ENCODE measurements at places on chromosomes 5 and 9.
A peak's percentile ranks its signal among the peaks of the same experiment; 100 is the strongest.

- DNase-seq: no peak
Observed at GRCh38 chr5:160702311-160702803, 149.7 kb downstream of the ATP10B start.

GRCh38 chr5:135398855-135399793 is at the start of gene MACROH2A1:
Gene MACROH2A1 (minus strand): TSS chr5:135399231. CDS start chr5:135389093, 10,138 bp downstream.
- peak; percentile 92 for DNase-seq

GRCh38 chr5:150458802-150459557 is 9.4 kb upstream of the RPS14 start:
- DNase-seq: peak; percentile 78

DNA sequence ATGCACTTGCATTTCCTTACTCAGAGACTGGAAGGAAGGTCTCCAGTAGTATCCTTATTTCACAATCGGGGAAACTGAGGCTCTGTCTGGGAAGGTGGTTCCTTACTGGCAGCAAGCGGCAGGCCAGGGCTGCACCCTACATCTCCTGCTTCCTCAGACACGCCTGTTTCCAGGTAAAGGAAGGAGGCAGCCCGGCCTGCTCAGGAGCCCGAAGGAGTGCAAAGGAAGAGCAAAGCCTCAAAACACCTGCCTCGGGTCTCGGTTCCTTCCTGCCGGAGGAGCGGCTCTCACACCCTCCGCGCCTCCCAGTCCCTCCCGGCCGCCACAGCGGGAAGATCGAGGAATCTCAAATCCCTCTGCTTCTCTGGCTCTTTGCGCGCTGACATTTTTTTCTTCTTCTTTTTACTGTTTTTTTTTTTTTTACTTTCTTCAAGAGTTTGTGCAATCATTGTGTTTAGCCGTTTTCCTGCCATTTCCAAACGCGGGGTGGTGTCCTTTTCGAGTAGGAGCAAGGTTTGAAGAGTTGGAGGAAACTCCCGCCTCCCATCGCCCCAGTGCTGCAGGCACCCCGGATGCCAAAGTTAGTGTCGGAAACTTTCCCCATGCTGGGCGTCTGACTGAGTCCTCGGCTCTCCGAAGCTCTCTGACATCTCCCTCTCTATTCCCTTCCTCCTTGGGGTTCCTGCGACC is 1.0 kb downstream of the GGTA1 start:
- no peak for DNase-seq

- DNase-seq: no peak
Observed at GRCh38 chr9:75992482-75993206, 102.2 kb downstream of the PCSK5 start.

DNA sequence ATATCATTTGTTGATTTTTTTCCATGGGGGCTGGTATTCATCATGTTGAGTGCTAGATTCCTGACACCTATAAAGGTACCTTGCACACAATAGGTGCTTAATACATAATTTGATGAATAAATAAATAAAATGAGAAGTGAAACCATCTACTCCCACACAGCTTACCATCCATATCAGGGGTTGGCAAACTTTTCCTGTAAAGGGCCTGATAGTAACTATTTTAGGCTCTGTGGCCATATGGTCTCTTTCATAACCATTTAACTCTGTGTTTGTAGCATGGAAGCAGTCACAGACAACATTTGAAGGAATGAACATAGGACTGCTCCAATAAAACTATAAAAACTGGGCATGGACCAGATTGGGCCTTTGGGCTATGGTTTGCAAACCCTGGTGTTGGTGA is 100.3 kb downstream of the GCNT1 start:
- DNase-seq: no peak

GRCh38 chr5:107203243-107203642 is 467.5 kb downstream of the EFNA5 start:
- DNase-seq: no peak

GRCh38 chr5:6143523-6143922 is 234.8 kb downstream of the MED10 start:
- no peak for DNase-seq

DNA sequence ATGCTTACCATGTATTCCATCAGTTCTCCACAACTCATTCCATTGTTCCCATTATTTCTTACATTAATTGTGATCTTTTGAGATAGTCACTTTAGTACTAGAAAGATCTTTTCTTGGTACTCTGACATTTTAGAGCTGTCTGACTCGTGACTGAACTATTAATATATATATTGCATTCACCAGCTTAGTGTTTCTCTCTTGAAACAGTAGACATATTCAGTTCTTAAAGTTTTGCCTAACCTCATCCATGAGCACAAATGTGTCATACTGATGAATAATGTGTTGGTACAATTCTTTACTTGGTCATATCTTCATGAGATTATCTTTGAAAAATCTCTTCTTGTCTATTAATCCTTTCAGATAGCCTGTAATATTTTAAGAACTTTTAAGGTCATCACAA is 74.3 kb downstream of the NLN start:
- DNase-seq: no peak

DNA sequence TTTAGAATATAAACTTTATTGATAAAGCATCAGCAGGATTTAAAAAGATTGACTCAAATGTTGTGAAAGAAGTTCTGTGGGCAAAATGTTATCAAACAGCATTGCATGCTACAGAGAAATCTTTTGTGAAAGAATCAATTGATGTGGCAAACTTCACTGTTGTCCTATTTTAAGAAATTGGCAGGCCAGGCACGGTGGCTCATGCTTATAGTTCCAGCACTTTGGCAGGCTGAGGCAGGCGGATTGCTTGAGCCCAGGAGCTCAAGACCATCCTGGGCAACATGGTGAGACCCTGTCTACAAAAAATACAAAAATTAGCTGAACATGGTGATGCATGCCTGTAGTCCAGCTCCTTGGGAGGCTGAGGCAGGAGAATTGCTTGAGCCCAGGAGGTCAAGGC is 17.4 kb downstream of the ZBTB43 start:
- DNase-seq: no peak

- no peak for DNase-seq
Observed at GRCh38 chr5:163608621-163609020, 103.2 kb downstream of the MAT2B start.

DNA sequence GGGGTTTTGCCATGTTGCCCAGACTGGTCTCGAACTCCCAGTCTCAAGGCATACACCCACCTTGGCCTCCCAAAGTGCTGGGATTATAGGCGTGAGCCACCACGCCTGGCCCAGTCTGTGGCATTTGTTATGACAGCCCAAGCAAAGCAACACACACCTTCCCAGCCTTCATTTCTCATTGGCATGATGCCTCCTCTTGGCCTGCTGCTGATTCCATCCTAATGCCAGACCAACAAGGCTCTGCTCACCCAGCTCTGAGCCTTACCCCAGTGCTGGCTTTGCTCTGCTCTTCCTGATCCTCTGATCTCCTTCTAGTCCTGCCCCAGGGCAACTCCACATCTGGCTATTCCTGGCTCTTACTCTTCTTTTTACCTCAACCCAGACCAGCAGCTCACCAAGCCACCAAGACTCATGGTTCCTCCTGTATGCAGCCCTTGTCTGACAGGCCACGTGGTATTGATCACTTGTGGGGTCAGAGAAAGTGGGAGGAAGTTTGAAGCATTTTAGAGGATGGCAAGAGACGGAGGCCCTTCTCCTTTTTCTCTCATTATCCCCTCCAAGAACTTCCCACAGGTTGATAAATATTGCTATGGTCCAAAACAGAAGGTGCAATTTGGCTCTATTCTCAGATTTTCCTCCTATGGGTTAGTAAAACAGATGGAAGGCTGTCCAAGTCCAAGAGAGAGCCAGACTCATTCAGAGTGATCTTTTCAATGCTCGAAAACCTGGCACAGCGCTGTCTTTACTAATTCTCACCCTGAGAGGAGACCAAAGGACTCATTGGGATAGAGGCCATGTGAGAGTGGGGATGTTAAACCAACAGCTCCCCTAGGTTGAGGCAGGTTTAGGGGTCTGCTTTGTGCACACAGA is 958 bp downstream of the CD180 start:
- DNase-seq: no peak

All from cardiac muscle cell (in vitro differentiated cells and primary cell).